IPS DF 6.9 (cell line): ENCODE measurements at places on chromosomes 3 and 15.

DNA sequence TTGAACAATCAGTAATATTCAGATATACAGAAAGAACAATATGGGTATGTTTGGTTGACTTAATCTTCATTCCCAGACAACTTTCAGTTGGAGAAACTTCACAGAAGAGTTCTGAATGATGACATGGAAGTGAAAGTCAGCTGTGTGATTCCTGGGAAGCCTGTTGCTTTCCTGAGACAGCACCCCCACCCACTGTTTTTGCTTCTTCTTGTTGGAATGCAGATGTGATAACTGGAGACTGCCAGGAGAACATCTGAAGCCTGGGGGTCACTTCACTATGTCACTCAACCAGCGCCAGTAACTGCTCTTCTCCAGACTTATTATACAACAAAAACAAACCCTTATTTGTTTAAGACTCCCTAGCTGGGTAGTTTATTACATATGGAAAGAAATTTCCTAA is 599.4 kb downstream of the ZIC1 start:
- no peak for DNase-seq

GRCh38 chr15:41283653-41284426 is 48.6 kb downstream of the OIP5 start:
- peak; percentile 97 for DNase-seq

DNA sequence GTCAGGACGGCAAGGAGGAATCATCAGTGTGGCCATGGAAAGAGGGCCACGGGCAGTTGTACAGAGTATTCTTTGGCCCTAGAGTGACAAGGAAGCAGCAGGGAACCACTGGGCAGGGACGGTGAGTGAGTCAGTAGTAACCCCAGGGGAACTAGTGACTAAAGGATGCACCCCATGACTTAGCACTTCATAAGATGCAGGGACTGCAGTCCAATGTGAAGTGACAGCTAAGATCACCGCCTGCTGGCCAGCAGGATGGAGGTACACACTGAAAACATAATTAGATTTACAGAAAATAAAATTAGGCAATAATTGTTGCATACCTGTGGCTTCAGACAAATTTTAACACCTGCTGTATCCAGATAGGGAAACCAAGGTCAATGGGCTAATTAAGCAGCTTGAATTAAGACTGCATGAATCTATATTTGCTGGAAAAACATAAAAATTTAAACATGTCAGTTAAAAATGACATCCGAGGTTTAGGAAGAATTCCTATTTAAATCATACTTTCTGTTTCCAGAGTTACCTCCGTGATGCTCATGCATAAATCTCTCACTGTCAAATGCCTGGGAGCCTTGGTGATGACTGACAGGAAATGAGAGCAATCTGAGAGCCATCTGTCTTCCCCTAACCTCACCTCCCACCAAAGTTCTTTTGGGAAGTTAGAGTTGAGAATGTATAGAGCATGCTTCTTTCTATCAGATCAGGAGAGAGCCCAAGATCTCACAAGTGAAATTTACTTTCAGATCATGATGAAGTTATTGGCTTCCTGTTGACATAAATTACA is 56.5 kb downstream of the DCLK3 start:
- no peak for DNase-seq

DNA sequence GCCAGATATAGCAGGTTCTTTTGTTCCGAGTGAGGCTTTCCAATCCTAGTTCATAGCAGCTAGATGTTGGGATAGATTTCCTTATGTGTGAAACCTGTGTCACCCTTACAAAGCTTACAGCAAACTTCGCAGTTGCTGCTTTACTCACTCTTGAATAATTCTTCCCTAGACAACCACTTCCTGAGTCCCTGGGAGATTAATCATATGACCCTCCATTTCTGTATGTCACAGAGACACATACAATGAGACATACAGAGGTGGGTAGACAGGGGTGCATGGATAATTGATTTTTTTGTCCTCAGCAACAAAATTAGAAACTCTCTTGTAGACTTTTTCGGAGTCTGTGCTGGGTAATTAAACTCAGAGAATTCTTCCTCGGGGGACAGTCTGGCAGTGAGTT is 163.2 kb downstream of the NSUN3 start:
- DNase-seq: no peak

DNA sequence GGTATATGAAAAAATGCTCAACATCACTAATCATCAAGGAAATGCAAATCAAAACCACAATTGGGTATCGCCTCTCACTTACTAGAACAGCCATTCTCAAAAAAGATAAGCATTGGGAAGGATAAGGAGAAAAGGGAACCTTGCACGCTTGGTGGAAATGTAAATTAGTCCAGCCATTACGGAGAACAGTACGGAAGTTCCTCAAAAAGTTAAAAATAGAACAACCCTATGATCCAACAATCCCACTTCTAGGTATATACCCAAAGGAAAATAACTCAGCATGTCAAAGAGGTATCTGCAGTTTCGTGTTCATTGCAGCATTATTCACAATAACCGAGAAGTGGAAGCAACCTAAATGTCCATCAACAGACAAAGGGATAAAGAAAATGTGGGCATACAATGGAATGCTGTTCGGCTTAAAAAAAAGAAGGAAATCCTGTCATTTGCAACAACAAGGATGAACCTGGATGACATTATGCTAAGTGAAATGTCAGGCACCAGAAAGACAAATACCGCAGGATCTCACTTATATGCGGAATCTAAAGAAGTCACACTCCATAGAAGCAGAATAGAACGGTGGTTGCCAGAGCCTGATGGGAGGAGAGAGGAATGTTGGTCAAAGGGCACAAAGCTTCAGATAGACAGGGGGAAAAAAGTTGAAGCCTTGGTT is 11.7 kb upstream of the CMTM7 start:
- no peak for DNase-seq

DNA sequence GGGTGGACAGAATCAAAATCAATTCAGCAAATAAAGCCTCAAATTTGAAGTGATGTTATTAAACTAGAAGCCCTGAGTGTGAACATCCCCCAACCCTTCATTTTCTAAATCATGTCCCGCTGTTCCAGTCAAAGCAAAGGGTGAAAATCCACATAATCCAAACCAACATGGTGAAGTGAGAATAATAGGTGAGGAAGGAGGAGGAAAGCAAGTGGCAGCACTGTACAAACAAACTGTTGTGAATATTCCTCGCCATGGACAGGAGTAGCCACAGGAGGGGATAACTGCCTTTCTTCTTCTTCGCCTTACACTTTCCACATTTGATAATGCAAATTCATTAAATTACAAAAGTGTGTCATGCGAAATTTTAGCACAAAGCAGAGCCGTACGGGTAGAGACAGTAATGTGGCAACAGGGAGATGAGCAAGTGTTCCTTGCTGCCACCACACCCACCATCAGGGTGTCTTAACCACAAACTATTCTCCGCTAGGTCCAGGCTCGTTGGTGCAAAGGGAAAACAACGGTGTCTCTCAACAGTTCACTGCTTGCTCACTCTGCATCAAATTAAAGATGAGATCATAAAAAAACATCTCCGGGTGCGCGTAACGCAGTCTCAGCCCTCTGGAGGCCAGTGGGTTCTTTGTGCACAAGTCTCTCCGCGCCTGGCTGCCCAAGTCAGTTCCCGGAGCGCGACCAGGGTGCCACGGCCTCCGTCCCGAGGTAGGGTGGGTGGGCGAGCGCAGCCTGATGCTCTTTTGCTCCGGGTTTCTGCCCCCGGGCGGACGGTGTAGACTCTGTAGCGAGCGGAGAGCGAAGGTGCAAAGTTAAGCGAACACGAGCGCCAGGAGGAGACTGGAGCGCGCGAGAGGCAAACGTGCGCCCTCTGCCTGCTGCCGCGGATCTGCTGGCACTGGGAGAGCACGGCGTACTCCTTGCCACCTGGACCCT is 6.7 kb downstream of the EPHA3 start:
- peak; percentile 64 for DNase-seq

DNA sequence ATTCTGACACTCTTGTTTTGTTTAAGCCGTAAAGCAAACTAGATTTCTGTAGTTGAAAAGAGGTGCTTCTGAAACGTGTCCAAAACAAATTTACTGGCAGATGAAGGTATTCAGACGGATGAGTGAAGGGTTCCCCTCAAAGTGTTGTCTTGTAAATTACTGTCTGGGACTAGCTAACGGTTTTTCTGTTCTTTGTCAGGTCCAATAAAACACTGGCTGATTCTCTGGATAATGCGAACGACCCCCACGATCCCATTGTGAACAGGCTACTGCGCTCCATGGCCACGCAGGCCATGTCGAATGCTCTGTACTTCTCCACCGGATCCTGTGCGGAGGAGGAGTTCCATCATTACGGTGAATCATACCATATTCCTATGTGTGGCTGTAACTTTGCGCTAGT is 27.7 kb downstream of the TIPIN start:
- no peak for DNase-seq

- no peak for DNase-seq
Measured at GRCh38 chr3:142509079-142509478, 61.2 kb upstream of the XRN1 start.

DNA sequence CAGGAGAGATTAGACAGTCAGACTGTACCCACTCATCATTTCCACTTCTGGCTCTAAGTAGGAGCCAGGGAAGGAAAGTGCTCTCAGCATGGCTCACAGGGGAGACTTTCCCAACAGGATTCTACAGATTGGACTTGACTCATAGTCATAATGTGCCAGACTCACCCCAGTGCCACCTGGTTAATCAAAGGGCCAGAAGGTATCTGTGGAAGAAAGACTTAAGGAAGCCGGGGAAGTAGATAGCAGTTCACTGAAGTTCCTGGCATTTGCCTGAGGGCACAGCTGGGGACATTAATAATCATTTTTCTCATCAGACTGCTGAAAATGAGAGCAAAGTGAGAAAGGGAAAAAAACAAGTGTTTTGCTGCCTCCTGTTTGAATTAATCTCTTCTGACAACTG is 717.5 kb downstream of the TUSC7 start:
- no peak for DNase-seq

DNA sequence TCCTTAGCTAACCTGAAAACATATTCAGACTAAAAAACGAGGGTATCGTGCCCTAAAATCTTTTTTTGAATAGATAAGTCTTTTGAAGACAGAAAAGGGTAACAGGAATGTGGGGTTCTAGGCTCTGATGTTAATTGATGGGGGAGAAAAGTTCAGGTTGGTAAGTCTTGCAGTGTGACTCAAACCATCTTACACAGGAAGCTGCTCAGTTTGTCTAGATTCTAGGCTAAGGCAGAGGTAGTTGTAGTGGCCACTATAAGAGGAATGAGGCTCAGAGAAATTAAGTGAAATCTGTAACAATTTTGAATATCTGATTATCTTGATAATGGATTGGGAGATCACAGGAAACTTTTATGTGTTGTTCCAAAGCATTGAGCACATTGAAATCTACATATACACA is 267.9 kb downstream of the PDCD6IP start:
- no peak for DNase-seq

GRCh38 chr3:128882719-128883118 is 3.3 kb downstream of the ACAD9 start:
- no peak for DNase-seq

- no peak for DNase-seq
Measured at GRCh38 chr3:155088706-155089345, 8.7 kb downstream of the MME start.

- no peak for DNase-seq
Measured at GRCh38 chr3:9810433-9810770, 340 bp downstream of the TTLL3 start.

DNA sequence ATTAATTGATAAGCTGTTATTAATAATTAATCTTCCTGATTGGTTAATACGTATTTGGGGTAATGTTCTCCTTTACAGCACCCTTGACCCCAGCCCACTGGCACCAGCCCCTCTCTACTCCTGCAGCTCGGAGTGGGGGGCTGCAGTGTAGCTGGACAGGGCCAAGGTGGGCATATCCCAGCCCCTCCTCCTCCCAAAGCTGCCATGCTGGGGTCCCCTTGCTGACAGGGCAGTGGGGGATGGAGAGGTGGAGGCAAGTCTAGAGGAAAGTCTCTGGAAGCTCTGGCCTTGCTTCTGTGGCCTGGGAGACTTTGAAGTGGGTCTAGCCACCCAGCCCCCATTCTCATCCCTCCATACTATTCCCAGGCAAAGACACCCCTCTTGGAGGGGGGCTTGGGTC is 35.8 kb downstream of the HCN4 start:
- DNase-seq: no peak

DNA sequence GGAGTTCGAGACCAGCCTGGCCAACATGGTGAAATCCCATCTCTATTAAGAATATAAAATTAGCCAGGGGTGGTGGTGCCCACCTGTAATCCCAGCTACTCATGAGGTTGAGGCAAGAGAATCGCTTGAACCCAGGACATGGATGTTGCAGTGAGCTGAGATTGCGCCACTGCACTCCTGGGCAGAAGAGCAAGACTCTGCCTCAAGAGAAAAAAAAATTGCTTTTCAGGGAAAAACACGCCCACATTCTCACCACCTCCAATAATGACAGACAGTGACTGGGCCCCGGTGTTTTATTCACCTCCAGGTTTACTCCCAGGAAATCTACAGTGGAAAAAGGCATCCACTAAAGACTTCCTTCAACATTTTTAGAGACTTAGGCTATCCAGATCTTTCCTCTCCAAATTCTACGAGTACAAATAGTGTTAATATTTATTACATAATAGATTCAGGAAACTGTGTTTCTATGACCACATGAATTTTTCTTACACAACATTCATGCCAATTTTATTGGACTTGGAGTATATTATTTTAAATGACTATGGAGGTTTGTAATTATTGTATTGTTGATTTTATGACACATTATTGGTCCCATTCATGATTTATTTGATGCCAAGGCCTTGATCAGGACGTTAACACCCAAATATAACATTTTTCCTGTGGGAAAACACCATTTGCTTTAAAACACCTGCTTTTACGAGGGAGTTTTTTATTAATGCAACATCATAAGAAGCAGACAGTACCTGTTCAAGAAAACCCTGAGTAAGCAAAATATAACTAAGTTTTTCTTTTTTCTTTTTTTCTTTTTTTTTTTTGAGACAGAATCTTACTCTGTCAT is 26.6 kb downstream of the IGF2BP2 start:
- no peak for DNase-seq

GRCh38 chr3:119296727-119297122 is 2.5 kb downstream of the ARHGAP31 start:
- DNase-seq: no peak

DNA sequence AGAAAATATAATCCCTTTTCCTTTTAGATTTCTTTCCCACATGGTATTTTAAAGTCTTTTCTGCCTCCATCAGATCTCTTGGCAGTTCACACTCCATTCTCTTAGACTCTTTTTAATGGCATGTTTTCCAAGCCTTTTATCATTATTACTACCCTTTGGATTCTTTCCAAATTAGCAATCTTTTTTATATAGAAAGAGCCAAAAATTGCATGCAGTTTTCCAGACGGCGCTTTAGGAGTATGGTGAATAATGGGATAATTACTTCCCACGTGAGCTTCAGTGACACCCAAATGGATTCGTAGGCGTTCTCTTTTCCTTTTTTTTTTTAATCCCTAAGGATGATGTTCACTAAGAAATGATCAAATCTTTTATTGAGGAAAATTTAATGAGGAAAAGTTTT is 354.8 kb upstream of the DNAJC19 start:
- DNase-seq: no peak

DNA sequence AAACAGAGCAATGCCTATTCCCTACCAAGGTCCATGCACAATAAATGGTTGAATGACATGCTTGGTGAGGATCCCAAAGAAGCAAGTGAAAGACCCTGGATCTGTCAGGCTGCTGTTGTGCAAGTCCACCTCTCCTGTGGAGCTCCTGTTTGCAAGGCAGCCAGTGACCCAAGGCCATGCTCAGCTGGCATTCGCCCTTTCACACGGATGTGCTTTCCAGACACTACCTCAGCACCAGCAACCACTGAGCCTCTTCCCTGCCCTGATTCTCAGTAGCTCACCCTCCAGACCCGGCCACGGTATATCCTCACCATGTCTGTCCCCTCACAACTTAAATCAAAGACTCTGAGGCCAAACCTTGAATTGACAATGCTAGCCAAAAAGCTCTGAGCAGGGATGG is 23.3 kb downstream of the WWTR1 start:
- DNase-seq: no peak

GRCh38 chr3:9501226-9501625 is 52.4 kb downstream of the LHFPL4 start:
- no peak for DNase-seq
